ENCODE measurements at places on chromosomes 1 and 21.

- no peak for DNase-seq
Observed at GRCh38 chr1:150780510-150780909, 14.9 kb upstream of the CTSS start.

- DNase-seq = no peak
Observed at GRCh38 chr1:171807556-171807955, 26.1 kb downstream of the METTL13 start.

DNA sequence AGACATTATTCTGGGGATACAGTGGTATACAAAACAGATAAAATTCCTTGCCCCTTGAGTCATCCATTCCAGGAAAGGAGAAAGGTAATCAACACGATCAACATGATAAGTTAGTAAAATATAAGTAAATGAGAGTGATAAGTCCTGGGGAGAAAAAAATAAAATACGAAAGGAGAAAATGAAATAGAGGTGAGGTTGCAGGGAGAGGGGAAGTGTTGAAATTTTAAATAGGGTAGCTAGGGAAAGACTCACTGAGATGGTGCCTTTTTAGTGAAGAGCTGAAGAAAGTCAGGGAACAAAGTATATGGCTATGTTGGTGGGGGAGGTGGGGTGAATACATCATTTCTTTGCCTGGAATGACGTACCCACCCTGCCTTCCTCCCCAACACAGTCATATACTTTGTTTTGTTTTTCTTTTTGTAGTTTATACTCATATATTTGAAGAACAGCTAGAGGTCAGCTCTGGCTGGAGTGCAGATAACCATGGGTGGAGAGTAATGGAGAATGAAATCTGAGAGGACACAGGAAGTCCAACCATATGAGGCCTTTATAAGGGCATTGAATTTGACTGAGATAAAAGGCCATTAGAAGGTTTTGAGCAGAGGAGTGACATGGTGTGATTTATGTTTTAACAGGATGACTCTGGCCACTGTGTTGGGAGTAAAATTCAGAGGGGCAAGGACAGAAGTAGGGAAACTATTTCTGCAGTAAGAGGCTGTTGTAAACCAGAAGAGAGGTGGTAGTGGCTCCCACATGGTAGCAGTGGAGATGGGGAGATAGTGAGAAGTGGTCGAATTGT lies 54.8 kb downstream of the OSBPL9 start:
- no peak for DNase-seq

DNA sequence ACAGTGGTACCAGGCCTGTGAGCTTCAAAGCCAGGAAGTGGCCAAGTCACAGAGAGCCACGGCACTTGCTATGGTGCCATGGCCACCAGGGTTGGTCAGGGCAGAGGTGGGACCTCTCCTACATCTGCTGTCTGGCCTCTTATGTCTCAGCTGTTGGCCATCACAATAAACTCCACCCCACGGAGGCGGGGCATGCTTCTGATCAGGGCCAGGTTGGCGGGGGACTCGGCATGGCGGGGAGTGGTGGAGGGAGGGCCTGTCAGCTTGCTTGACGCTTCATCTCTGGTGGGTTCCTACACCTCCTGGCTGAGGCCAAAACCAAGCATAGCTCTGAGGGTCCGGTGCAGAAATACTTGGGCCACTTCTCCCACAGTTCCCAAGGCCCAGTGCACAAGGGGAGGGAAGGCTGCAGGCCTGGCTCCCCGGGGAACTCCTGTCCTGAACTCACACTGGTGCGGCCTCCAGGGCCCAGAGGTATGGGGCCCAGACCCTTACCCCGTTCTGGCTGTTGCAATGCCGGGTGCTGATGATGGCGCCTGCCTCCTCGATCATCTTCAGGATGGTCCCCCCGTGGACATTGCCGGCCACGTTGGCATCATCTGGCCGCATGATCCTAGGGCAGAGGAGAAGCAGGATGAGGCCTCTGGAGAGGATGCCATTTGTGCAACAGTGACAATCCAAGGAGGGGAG lies 44.2 kb downstream of the ACOT7 start:
- no peak for DNase-seq

DNA sequence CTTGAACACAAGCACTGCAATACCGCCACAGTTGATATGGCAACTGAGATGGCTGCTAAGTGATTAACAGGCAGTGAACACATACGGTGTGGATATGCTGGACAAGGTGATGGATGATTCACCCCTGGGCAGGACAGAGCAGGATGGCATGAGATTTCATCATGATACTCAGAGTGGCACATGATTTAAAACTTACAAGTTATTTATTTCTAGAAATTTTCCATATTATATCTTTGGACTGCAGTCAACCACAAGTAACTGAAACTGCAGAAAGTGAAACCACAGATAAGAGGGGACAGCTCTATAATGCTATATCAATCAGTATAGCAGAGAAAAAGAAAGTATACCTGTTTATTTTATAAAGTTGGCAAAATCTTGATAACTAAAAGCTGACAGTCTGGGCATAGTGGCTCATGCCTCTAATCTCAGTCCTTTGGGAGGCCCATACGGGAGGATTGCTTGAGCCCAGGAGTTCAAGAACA lies 47.9 kb downstream of the PHACTR4 start:
- no peak for DNase-seq

DNA sequence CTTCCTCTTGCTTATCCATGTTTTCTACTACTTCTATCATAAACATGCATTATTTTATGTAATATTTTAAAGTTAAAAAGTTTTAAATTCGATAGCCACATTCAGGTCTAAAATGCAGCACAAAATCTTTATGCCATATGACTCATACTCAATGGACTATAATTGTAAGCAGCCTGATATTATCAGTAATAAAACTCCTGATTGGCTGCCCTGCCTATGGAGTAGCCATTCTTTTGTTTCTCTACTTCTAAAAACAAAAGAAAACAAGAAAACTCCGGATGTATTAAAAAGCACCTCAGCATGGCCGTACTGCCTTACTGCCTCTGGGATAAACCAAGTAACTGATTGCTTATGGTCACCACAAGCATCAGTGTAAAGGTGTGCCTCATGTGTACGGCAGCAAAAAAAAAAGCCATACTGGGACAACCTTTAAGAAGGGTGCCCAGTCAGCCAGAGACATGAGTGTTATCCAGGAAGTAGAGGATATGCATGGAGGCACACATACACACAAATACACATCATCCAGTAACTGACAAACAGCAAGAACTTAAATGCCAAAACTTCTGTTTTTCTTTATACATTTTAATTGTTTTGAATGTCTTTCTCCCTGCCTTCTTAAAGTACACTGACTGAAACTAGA lies 9.2 kb downstream of the SLC35D1 start:
- no peak for DNase-seq

DNA sequence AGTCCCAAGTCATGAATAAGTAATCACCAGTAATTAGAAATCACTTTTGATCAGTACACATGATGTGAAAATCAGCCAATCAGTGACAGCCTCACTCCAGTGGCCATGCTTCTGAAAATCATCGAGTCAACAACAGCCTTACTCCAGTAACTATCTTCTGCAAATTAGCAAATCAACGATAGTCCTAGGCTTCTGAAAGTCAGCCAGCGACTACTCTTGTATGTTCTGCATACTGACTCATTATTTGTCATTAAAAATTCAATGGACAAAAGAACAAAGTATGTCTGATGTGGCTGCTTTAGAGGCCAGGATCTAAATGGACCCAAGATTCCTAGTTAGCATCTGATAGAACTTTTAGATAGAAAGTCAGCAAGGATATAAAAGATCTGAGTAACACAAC lies 102.5 kb downstream of the GPR52 start:
- no peak for DNase-seq

GRCh38 chr1:223845037-223845809 lies 524 bp downstream of the TP53BP2 start:
- peak; percentile 59 for DNase-seq

GRCh38 chr1:200802865-200803512 lies 64.3 kb downstream of the CAMSAP2 start:
- peak; percentile 48 for DNase-seq

GRCh38 chr1:91842563-91842962 lies 43.4 kb downstream of the TGFBR3 start:
- no peak for DNase-seq

DNA sequence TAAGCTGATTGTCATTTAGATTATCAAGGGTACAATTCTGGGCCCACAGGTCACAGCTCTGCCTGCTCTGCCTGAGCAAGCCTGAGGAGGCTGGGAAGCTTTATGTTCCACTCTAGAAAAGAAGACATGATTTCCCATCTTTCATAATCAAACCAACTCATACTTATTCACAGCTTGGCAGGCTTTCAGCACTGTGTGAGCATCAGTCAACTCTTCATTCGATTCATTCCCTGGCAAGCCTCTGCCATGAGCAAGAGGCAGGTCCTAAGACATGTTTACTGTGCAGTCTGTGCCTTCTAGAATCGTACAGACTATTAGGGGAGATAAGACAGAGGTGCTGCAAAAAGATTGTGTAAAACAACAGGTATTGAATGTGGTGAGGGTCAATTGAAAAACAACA lies 24.5 kb upstream of the KIRREL1 start:
- no peak for DNase-seq

GRCh38 chr21:35010447-35010846 lies 38.7 kb downstream of the RUNX1 start:
- DNase-seq = no peak

Measured in stimulated activated CD4-positive, alpha-beta T cell treated with anti-CD3 and anti-CD28 coated beads, Interleukin-15, amount 100 ng/mL, for 1 hour (primary cell).